ENCODE measurements at places on chromosomes 11 and 22.

DNA sequence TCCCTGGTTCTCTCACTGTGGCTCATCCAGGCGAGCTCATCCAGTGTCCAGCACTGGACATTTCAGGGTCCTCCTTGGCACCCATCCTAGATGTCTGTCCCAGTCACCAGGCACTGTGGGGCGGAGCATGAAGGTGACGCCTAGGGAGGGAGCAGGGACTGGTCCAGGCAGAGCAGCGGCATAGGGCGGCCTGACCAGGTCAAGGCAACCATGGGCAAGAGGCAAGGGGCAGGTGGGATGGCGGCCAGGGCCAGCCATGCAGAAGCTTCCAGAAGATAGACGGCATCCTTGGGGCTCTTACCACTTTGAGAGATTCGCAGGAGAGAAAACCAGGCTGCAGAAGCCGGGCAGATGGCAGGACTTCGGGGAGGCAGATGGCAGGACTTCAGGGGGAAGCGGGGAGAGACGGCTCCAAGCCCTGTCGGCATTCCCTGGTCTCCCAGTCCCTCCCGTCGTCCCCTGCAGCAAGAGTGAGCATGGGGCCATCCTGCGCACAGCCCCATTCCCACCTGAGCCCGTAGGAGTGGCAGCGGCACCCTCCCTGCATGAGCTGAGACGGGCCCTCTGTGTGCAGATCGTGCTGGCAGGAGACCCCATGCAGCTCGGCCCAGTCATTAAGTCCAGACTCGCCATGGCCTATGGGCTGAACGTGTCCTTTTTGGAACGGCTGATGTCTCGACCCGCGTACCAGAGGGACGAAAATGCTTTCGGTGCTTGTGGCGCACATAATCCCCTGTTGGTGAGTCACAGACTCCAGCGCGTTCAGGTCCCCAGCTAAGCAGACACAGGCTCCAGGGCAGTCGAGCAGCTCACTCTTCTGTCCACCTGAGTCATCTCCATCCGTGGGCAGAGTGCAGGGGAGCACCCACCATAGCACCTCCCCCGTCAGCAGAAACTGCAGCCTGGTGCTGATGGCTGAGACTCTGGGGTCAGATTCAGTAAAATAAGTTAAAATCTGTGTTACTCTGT, 20.1 kb upstream of the PANX2 start:
- DNase-seq: no peak

DNA sequence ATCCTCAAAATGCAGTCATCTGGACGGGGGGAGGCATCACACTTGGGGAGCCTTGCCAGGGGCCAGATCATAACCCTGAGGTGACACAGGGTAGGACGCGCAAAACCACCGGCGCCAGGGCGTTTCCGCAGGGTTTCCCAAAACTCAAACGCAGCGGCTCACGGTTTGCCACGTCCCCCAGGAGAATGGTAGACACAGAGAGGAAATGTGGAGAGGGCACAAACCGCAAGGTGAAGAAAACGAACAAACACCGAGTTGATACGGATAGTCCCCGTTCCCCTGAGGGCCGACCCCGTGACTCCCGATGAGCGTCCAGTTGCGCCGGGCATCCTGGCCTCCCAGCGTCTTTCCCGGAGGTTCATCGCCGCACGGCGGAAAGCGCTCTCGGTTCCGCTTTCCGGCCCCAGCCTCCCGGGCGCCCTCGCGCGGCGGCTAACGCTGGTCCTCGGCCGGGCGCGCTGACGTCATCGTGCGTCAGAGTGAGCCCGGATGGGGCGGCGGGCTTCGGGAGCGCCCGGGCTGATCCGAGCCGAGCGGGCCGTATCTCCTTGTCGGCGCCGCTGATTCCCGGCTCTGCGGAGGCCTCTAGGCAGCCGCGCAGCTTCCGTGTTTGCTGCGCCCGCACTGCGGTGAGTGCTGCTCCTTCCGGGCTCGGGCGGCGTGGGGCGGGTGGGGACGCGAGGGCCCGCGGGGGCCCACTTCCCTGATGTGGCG, at the start of gene BIRC2:
BIRC2 (plus strand) TSS at position 467 of the 714 bp plus-strand sequence. CDS start 2,641 bp downstream, outside the sequence.
- peak; percentile 53 for DNase-seq

- no peak for DNase-seq
These were observed 28.0 kb downstream of the TOLLIP start for GRCh38 chr11:1281326-1281973.

DNA sequence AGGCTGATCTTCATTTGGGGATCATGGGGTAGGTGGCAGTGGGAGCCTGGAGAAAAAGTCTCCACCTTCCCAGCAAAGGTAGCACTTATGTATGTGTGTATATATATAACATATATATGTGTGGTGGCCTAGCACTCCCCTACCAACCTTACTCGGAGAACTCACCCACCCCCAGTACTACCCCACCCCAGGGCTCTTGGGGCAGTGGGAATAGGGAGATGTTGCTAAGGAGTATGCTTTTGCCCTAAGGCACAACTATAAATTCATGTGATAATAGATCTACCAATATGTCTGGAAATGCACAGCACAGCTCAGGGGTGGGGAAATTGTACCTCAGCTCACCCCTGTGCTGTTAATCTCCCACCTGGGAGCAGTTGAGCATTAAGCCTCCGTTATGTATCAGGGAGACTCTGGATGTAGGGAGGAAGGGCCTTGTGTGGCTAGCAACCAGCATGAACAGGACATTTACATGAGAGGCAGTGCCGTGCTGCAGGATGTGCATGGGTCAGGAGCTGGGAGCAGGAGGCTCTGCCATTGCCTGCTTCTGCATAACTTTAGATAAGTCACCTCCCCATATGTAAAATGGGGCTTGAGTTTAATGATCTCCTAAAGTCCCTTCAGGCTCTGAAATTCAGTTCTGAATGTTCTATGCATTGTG, 57.3 kb downstream of the C11orf91 start:
- DNase-seq: no peak

DNA sequence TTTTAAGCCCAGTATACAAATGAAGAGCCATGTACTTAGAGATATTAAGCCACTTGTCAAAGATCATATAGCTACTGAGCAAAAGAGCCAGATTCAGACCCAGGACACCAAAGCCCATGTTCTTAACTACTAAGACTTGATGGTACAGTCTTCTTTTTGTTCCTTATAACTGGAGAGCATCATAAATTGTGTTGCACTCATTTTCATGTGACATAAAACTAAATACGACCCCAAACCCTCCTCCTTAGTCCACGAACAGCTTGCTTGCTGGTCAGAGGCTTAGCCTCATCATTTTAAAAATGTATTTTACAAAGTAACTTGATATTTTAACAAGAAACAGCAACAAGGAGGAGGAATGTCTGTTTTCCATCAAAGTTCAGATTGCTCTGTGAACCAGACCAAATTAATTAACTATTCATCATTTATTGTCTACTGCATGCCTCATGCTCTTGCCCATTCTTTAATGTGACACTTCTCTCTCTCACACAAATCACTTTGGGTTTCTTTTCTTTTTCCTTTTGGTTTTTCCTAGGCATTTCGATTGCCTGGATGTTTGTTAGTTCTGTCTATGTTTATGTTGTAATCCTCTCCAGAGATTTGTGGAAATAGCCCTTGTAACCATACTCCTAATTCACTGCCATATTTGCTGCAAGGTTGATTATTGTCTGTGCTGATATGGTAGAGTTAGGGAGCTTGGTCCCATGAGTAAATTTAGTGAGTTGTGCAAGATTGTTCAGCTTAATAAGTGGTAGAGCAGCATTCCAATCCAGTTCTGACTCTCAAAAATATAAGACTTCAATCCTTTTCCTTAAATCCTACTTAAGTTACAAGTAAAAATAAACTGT, 8.4 kb upstream of the ARHGAP20 start:
- no peak for DNase-seq

DNA sequence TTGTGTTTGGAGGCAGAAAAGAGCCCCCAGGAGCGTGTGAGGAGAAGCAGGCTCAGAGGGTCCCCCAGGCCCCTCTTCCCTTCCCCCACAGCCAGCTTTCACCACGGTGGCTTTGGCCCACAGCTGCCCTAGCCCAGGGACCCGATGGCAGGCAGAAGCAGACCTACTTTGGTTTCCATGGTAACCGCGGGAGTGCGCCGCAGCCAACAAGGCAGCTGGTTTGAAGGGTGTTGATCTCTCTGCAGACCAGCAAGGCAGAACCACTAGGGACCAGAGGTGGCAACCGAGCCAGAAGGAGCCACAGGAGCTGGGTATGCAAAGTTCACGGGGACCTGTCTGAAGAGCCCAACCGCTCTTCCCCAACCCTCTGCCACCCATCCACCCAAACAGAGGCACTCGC, 69.4 kb downstream of the BUD13 start:
- no peak for DNase-seq

- DNase-seq: no peak
These were observed 12.6 kb downstream of the IL10RA start for GRCh38 chr11:117998664-117999353.

DNA sequence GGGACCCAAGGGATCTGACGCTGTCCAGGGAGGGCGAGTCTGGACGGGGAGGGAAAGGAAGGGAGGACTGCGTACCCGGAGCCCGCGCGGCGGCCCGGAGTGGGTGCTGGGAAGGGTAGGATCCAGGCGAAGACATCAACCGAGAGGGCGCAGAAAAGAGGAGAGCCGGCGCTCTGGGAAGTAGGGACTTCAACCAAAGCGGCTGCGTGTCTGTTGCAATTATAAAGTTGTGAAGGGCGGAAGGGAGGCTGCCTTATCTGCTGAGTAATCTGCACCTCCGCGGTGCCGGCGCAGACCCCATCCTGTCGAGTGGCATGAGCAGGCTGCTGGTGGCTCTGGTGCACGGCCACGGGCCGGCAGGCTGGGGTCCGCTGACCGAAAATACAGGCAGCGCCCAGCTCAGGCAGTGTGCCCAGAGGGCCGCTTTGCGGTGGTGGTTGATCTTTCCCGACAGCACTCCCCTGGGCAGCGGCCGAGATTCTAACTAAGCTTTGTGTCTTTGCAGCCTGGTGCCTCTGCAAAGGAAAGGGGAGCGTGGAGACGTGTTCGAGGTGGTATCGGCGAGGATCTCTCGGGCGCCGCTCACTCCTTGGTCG, 978 bp downstream of the C11orf87 start:
- DNase-seq: no peak

- DNase-seq: peak; percentile 42
These were observed 1.4 kb downstream of the USP47 start for GRCh38 chr11:11843211-11843621.

GRCh38 chr11:10272132-10272531, 21.9 kb downstream of the SBF2 start:
- DNase-seq: no peak

DNA sequence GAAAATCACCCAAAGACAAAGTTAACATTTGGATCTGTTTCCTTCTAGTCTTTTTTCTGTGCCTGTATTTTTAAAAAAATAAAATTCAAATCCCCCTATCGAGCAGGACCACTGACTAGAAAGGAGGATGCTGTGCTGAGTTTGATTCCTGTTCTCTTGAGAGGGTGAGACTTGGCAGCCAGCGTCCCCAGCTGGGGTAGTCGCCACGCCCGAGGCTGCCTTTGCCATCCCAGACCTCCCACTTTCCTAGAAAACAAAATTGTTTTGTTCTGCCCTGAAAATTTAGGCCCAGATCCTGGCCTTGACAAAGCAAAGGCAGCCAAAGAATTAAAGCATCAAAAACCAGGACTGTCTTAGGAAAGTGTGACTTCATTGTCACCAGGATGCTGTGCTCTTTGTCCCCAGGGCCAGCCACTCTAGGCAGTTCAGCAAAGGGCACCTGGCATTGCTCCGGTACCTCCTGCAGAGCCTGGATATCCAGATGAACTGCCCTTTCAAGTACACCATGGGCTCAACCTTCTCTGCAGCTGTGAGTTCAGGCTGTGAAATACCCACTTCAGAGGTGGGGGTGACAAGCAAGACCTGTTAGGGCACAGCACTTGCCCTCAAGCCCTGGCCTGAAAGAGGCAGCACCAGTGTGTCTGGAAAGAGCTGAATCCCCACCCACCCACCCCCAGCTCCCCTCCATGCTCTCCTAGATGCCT, 44.6 kb downstream of the KCNQ1OT1 start:
- no peak for DNase-seq

DNA sequence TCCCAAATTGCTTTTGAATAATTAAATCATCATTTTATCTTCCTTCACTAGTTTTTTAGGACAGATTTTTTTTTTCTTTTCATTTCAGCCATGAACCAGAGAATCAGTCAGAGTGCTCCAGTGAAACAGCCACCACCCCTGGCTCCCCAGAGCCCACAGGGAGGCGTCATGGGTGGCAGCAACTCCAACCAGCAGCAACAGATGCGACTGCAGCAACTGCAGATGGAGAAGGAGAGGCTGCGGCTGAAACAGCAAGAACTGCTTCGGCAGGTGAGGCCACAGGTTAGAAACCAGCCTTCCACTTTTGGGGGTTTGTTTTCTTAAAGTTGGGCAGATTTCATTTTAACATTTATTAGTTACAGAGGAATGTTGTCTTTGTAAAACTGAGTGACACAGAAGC, 95.6 kb downstream of the YAP1 start:
- DNase-seq: no peak

- DNase-seq: no peak
These were observed 102.8 kb downstream of the STIM1 start for GRCh38 chr11:3958281-3958680.

- DNase-seq: no peak
These were observed 10.9 kb downstream of the RCN1 start for GRCh38 chr11:32101791-32102190.

DNA sequence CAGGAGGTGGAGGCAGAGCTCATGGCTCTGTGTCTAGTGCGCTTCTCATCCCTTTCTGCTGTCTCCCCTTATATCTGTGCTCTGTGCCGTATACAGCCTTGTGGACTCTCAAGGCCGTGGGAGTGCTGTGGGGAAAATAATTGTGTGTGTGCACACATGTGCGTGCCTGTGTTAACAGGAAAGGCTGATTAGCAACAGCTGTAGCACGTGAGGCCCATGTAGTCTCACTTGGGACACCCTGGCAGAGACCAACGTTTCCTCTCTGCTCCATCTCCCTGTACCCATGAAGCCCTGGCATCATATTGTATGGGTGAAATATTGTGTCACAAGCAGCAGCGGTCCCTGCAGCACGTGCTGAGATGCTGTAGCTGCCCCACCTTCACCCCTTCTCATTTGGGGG, 109.3 kb downstream of the LRRC32 start:
- DNase-seq: no peak

DNA sequence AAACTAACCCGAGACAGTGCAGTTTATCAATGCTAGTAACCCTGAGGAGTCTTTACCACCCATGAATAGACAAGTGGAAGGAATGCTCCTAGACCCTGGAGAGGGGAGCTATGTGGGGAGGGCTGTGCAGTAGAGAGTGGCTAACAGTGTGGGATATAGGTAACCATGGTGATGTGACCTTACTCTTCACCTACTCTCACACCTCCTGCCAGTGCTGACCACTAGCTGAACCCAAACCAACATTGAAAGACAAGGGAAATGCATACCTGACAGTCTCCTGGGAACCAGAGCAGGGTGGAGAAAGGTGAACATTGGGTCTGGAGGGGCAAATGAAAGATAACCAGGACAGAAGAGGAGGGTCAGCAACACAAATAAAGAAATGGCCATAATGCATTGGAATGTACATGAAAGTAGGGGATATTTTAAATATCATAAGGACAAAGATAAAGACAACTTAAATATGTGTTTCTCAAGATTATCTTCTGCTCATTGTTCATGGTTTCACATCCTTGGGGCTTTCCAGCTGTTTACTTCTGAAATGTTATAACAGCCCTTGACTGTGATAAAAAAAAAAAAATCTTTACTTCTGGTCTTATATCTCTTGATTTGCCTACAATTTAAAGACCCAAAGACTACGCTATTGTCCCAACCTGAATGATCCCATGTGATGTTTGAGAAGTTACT, 983.3 kb upstream of the TENM4 start:
- DNase-seq: no peak
